ENCODE measurements at places on chromosomes 16 and 17.

- no peak overlapping the region for H3K4me3 ChIP-seq
- peaks cover 78% of the 10 kb centered on the region for H3K27me3 ChIP-seq
- H3K4me1 ChIP-seq, result no peaks in the 10 kb centered on the region
- DNase-seq, result no peak
- no peak overlapping the region for H3K27ac ChIP-seq
Observed at GRCh38 chr17:58270476-58271215, 10.1 kb downstream of the MPO start.

- DNase-seq, result no peak
- no peak overlapping the region for H3K27ac ChIP-seq
- no peaks in the 10 kb centered on the region for H3K36me3 ChIP-seq
- H3K4me1 ChIP-seq, result peaks cover 4% of the 10 kb centered on the region
- H3K4me3 ChIP-seq, result no peak overlapping the region
- H3K27me3 ChIP-seq, result no peaks in the 10 kb centered on the region
Observed at GRCh38 chr17:62998665-62999393, 32.8 kb downstream of the TANC2 start.

- H3K4me3 ChIP-seq, result no peak overlapping the region
- no peak overlapping the region for H3K27ac ChIP-seq
- no peaks in the 10 kb centered on the region for H3K27me3 ChIP-seq
- no peaks in the 10 kb centered on the region for H3K36me3 ChIP-seq
- H3K4me1 ChIP-seq, result no peaks in the 10 kb centered on the region
Observed at GRCh38 chr17:61015966-61016365, 338.3 kb downstream of the BCAS3 start.

GRCh38 chr16:89143201-89143741 lies 28.3 kb upstream of the CDH15 start:
- H3K36me3 ChIP-seq, result peaks cover 28% of the 10 kb centered on the region
- no peak for DNase-seq
- H3K27ac ChIP-seq, result no peak overlapping the region

- H3K27ac ChIP-seq, result no peak overlapping the region
- H3K36me3 ChIP-seq, result no peaks in the 10 kb centered on the region
- DNase-seq, result no peak
Observed at GRCh38 chr17:40809721-40810421, 10.1 kb upstream of the KRT28 start.

DNA sequence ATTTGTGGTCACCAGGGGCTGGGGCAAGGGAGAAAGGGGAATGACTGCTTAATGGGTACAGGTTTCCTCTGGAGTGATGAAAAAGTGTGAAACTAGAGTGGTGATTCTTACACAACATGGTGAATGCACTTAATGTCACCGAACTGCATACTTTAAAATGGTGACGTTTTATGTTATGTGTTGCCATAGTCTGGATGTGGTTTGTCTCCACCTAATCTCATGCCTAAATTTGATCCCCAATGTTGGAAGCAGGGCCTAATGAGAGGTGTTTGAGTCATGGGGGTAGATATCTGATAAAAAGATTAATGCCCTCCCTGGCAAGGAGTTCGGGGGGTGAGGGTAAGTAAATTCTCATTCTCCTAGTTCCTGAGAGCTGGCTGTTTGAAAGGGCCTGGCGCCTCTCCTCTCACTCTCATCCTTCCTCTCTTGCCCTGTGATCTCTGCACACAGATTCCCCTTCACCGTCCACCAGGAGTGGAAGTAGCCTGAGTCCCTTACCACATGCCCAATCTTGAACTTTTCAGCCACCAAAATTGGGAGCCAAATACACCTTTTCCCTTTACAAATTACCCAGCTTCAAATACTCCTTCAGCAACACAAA lies 15.3 kb downstream of the XPO6 start:
- peak overlapping the region; percentile 98 for H3K27ac ChIP-seq
- peaks cover 41% of the 10 kb centered on the region for H3K36me3 ChIP-seq
- no peak for DNase-seq
- peaks cover 43% of the 10 kb centered on the region for H3K4me1 ChIP-seq
- no peak overlapping the region for H3K4me3 ChIP-seq

DNA sequence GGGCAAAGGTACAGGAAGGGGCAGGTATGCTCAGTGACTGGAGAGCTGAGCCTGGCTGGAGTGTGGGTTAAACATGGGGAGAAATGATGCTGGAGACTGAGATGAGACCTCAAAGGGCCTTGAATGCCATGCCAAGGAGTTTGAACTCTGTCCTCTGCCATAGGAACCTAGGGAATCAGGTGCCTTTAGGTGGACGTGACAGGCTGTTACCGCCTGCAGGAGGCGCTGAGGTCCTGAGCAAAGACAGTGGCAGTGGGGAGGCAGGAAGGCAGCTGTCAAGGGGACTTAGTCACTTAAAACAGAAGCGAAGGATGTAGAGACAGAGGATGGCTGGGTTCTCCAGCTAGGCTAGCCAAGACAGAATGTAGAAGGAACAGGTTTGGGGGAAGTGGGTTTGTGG lies 9.1 kb downstream of the PSMB3 start:
- no peaks in the 10 kb centered on the region for H3K27me3 ChIP-seq
- peak; percentile 9 for DNase-seq
- H3K4me3 ChIP-seq, result no peak overlapping the region
- H3K4me1 ChIP-seq, result peaks cover 12% of the 10 kb centered on the region

- H3K27me3 ChIP-seq, result no peaks in the 10 kb centered on the region
- H3K4me3 ChIP-seq, result no peak overlapping the region
- DNase-seq, result no peak
- H3K4me1 ChIP-seq, result no peaks in the 10 kb centered on the region
Observed at GRCh38 chr17:39564211-39564848, 43.4 kb downstream of the NEUROD2 start.

- no peaks in the 10 kb centered on the region for H3K36me3 ChIP-seq
- H3K27ac ChIP-seq, result no peak overlapping the region
- no peak for DNase-seq
- no peak overlapping the region for H3K4me3 ChIP-seq
- no peaks in the 10 kb centered on the region for H3K4me1 ChIP-seq
Observed at GRCh38 chr16:53404959-53405358, 29.3 kb upstream of the RBL2 start.

Measured in effector memory CD8-positive, alpha-beta T cell (primary cell).